ENCODE measurements at places on chromosomes 12 and 14. TPM values are rescaled to one million over a fixed set of nuclear protein-coding genes. Genes with fewer than 3 reads are reported as not detected.
A peak's percentile ranks its signal among the peaks of the same experiment; 100 is the strongest.

The PTCSC3 gene
- total RNA-seq = not detected

GRCh38 chr14:22985894-22986507 is 3.6 kb upstream of the AJUBA start:
- no peak for DNase-seq

GRCh38 chr12:82174383-82174782 is 183.8 kb downstream of the CCDC59 start:
- no peak for DNase-seq

DNA sequence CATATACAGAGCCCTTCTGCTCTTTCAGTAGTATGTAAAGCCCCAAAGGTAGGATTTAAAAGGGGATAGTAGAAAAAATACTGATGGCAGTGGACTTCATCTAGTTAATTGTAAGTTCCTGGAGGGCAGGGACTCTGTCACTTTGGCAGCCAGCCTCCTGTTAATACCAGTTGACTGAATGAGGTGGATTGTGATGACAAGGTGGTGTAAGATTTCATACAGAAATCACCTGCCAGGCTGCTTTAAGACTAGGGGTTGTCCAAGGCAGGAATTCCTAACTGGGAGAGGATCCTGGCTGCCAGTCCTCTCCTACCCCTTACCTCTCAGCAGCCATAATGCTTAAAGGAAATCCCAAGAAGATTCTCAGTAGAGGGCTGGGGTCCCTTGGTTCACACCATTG is 7.3 kb downstream of the DYRK2 start:
- no peak for DNase-seq

The RERGL gene
- total RNA-seq = not detected

- DNase-seq = no peak
These were observed 111.3 kb upstream of the FKBP4 start for GRCh38 chr12:2683283-2684025.

The NXPH4 gene
- total RNA-seq = 17.1 TPM

DNA sequence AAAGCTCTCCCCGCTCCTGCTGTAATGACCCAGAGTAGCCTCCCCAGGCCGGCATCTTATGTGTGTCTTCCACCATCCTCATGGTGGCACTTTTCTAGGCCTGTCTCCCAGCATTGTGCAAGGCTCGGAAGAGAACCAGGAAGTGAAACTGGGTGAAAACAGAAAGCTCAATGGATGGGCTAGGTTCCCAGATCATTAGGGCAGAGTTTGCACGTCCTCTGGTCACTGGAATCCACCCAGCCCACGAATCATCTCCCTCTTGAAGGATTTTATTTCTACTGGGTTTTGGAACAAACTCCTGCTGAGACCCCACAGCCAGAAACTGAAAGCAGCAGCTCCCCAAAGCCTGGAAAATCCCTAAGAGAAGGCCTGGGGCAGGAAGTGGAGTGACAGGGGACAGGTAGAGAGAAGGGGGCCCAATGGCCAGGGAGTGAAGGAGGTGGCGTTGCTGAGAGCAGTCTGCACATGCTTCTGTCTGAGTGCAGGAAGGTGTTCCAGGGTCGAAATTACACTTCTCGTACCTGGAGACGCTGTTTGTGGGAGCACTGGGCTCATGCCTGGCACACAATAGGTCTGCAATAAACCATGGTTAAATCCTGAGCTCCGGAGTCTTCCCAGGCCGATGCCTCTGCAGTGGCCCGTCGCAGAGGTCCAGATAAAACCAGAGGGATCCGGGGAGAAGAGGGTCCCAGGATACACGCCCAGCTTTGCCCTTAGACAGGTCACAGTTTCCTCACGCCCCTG is 15.6 kb downstream of the ACVRL1 start:
- peak; percentile 34 for DNase-seq

The DIO3 gene
- not detected for total RNA-seq

The NANOG gene
- not detected for total RNA-seq

- DNase-seq = no peak
These were observed 448 bp downstream of the FBXL14 start for GRCh38 chr12:1594006-1594260.

- DNase-seq = no peak
These were observed 6.0 kb upstream of the SPTLC2 start for GRCh38 chr14:77622366-77622961.

DNA sequence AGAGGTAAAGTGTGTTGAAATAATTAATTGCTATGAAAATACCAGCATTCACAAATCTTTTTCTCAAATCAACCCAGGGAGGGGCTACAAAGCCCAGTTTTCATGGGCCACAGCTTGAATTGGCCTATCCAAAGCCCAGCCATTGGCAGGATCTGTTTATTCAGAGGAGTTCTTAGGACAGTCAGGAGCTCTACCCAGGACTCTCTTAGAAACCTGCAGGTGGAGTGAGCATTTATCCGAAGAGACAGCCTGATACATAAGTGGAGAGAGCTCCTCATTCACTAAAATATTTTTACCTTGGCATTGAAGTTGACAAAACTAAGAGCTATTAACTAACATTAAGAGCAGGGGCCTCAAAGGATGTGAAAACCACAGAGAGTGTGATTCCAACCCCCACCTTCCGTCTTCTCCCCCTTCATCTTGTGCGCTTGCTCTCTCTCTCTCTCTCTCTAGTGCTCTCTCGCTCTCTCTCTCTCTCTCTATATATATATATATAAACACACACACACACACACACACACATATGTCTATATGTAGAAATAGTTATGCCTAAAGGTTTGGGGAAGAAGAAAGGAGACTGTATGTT is 315.5 kb downstream of the SNAPC1 start:
- DNase-seq = no peak

The B4GALNT1 gene
- 34.1 TPM for total RNA-seq

DNA sequence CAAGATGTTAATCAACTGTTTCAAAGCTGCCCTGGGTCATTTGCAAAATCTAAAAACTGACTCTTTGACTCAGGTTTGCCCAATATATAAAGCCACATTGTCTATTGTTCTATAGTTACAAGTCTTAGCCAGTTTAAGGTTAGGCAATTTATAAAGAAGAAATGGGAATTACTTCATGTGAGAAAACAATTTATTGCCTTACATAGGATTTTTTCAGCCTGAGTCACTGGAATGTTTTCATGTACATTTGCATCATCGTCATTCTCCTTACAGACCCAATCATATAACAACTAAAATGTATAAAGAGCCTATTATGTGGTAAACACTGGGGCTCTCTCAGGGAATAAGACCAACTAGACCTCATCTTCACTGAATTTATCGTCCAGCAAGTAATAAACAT is 100.3 kb upstream of the PLEKHG7 start:
- DNase-seq = peak; percentile 86

The KCNC2 gene
- not detected for total RNA-seq

DNA sequence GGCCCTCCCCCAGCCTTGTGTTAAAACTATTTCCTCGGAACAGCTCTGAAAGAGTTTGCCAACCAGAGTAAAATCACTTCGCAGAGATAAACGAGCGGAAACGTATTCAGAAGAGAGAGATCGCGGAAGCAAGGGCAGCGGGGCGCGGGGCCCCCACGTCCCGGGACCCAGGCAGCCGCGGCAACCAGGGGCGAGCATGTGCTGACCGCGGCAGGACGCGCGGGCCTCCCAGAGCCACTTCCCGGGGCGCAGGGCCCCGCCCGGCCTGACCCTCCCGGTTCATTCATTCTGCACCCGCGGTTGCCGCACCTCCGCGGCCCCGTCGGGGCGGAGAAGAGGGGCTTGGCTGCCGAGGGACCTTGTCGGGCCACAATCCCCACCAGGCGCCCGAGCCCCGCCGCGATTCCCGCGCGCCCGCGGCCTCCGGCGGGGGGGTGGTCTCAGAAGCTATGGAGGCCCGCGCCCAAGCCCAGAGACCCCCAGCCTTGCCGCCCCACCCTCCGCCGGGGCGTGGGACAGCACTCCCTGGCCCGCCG is 598 bp downstream of the UBE2N start:
- no peak for DNase-seq

The CLEC7A gene
- total RNA-seq = not detected

DNA sequence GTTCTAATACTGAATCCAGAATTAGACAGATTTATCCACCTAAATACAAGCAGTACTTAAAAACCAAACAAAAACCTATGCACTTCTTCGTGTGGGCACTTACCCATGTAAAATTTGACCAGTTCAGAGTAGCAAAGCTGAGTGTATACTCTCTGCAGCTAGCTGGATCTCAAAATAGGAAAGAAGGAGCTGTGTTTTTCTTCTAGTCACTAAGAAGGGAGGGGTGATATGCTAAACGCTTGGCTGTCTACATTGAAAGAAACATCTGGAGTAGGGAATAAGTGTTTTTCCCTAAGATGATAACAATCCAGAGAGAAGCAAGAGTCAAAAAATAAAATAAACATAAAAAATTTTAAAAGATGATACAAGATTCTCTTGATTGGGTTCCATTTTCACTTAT is 20.0 kb downstream of the RBMS2 start:
- DNase-seq = no peak

DNA sequence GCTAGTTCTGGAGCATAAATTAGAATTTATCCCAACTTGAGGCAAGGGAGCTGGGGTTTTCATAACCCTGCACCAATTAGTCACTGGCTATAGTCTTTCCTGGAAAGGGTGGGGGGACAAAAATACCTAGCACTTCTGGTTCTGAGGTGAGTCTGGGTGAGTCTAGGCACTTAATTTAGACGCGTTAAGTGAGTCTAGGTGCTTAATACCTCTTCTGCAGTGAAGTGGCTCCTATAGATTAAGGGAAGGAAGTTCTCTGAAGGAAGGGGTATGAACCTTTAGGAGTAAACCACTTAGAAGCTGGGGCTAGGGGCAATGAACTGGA is 251.7 kb downstream of the EFCAB11 start:
- DNase-seq = no peak

The KRT83 gene
- 0.17 TPM for total RNA-seq

The CACNA2D4 gene
- 35.2 TPM for total RNA-seq

GRCh38 chr14:60893911-60894310 is 87.0 kb downstream of the TRMT5 start:
- no peak for DNase-seq

GRCh38 chr12:120944645-120945217 is 33.6 kb upstream of the HNF1A start:
- peak; percentile 45 for DNase-seq

GRCh38 chr12:69688471-69689427 is 10.4 kb downstream of the BEST3 start:
- DNase-seq = peak; percentile 98

GRCh38 chr12:57456145-57456700 is 1.1 kb downstream of the INHBE start:
- DNase-seq = peak; percentile 61

The KCNH3 gene
- 5.2 TPM for total RNA-seq

GRCh38 chr12:468671-469389 is 9.1 kb downstream of the B4GALNT3 start:
- peak; percentile 40 for DNase-seq

The OR10P1 gene
- not detected for total RNA-seq

DNA sequence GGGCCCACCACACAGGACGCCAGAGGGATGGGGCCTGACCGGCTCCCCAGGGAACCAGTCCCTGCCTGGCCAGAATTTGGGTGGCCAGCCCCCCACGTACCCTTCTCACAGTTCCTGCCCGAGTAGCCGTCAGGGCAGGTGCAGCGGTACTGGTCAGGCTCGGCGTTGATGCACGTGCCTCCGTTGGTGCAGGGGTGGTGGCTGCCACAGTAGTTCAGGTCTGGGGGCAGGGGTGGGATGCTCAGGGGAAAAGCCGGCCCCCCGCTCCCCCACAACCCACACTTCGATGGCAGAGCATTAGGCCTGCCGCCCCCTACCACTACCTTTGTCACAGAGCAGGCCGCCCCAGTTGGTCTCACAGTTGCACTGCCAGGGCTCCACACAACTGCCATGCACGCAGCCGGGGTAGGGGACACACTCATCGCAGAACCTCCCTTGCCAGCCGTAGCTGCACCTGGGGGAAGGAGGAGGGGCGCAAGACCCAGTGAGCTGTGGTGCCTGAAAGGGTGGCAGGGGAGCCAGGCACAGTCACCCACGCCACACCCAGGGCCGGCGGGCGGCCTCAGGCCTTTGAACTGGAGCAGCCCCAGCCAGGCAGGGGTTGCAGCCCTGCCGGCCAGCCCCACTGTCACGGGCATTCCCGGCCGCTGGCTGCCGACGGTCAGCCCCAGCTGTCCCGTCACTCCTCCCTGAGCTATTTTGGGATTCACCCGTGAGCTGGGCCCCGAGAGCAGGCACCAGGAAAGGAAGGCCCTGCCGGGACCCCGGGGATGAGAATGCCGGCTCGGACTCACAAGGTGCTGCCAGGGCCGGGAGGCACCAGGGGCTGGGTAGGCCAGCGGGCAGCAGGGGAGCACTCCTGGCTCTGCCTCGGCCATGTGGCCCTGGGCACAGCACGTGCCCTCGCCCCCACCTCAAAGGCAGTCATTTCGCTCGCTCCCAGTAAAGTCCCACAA is 16.5 kb downstream of the JAG2 start:
- no peak for DNase-seq

The RNASE7 gene
- total RNA-seq = not detected

DNA sequence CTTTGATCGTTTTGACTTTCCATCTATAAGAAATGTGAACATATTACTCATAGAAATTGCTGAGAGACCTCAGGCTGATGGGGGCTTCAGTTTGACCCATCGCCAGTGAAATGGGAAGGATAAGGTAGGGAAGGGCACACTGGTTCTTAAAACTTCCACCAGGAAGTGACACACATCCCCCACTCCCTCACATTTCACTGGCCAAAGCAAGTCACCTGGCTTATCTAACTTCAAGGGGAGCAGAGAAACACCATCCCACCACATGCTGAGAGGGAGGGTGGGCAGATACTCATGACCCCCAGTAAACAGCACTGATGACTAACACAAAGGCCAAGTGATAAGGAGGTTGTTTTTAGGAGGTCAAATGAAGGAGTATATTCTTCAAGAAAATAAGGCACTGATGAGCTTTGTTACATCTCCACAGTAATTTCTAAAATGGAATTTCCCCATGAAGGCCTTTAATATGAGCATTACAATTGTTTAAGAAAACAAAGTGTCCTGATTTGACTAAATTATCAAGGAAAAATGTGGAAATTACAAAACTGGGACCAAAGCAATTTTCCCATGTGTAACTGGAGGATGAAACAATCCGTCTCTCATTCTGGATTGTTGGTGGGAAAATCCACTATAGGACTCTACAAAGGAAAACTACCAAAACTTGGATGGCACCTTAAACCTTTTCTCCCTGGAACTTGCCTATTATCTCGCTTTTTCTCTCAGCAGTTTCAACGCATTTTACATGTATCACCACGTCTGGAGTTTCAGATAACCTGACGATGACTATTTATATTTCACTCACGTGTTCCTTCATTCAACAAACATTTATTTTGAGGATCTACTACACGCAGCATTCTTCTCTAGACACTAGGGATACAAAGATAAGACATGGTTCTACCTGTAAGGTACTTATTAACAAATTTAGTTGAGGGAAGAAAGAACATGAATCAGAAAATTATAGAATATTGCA is 91.8 kb upstream of the EEA1 start:
- no peak for DNase-seq

DNA sequence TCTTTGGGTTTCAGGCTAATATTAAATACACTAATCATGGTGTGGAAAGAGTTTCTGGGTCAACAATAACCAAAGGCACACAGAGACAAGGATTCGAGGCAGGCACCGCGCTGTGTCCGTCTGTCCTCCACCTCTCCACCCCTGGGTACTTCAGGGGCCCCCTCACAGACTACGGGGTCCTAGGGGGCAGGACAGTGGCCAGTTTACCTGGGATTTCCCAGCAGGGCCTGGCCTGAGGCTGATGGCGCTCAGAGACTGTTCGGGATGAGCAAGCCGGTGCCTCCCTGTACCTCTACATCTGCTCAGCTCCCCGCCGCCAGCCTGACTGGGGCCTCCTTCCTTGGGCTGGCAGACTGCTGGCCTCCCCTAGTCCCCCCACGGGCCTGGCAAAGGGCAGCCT is 18.1 kb upstream of the EIF5 start:
- no peak for DNase-seq

- DNase-seq = no peak
These were observed 156.5 kb upstream of the RMST start for GRCh38 chr12:97306147-97306546.

The SRRM4 gene
- total RNA-seq = not detected

The BMP4 gene
- 1.8 TPM for total RNA-seq
